K562 (cell line): ENCODE measurements at places on chromosomes 7 and 10. TPM values are rescaled to one million over a fixed set of nuclear protein-coding genes. Genes with fewer than 3 reads are reported as not detected.

DNA sequence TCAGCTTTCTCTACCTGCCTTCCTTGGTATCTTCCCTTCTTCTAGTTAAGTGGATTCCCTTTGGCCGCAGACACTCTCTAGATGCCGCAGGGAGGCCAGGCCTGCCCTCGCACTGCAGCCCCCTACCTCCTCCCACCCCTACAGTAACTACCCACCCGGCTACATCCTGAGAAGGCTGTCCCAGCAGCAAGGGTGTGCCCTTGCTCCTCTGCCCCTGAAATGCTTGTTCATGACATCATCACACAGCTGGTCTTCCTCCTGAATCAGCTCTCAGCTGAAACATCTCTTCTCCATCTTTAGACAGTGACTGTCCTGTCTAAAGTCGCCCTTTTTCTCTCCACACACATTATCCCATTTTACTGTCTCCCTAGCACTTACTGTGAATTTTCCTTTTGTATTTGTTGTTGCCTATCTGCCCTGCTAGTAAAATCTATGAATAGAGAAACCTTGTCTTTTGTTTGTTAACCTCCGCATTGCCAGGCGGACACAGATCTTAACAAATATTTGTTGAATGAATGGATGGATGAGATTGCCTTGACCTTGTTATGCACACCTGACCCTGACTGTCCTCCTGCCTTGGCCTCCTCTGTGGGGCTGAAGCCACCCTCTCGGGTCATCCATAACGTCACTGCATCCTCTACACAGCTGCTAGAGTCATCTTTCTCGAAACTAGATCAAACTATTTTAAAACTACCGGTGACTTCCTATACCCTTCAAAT, 108.9 kb upstream of the GATA3 start:
- no peak overlapping the region for H3K27ac ChIP-seq
- DNase-seq: no peak
- no peaks in the 10 kb centered on the region for H3K4me1 ChIP-seq
- H3K36me3 ChIP-seq: no peaks in the 10 kb centered on the region; the same call in 2 of the 3 replicates

DNA sequence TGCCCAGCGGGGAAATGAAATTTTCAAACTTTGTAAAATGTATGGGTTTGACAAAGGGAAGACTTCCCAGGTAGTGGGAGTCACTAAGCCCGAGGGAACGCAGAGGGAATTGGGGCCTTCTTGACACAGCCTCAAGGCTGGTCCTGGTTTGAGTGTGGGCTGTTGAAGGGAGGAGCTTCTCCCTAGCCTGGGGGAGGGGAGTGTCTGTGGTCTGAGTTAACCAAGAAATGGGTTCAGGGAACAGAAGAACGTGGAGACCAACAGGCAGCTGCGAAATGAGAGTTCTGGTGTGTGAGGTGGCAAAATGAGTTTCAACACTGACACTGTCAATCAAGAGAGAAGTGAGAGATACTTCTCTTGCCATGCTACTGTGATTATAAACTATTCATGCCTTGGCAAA, 32.7 kb upstream of the BAMBI start:
- no peak overlapping the region for H3K27ac ChIP-seq
- H3K36me3 ChIP-seq: no peaks in the 10 kb centered on the region
- peaks cover 18% of the 10 kb centered on the region for H3K27me3 ChIP-seq
- H3K4me3 ChIP-seq: no peak overlapping the region

DNA sequence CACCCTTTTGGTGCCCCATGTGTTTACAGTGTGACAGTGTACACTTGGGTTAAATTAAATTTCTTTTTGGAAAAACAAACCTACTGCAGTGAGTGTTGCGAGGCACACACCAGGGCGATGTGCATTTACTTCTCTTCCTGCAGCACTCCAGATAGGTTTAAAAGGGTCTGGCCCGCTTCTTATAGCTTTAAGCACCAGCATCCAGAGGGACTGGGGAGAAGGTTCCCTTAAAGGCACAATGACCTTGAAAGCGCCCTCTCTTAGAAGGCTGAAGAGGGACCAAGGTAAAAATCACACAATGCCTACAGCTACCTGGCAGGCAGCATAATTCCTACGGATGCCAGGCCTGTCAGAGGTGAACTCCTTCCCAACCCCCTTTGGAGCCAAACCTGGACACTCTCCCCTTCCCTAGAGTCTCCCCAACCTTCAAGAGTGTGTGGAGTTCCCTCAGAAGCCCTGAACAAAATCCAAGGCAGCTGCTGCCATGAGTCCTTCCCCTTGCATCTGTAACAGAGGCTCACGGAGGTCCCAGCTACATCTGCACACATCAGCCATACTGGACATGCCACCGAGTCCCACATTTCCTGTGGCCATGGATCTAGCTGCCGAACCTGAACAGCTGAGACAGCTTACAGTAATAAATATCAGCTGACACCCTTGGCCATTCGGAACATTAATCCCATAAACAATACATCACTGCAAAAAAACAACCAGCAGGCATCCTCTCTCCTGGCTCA, 33.2 kb downstream of the TRIM8 start:
- H3K36me3 ChIP-seq: no peaks in the 10 kb centered on the region
- no peak overlapping the region for H3K27ac ChIP-seq
- H3K27me3 ChIP-seq: no peaks in the 10 kb centered on the region
- H3K4me3 ChIP-seq: no peak overlapping the region
- peaks cover 26% of the 10 kb centered on the region for H3K4me1 ChIP-seq

- H3K27me3 ChIP-seq: no peaks in the 10 kb centered on the region
- no peaks in the 10 kb centered on the region for H3K36me3 ChIP-seq
- H3K4me3 ChIP-seq: no peak overlapping the region
- no peak overlapping the region for H3K27ac ChIP-seq
Observed at GRCh38 chr7:142711746-142712616, 37.3 kb upstream of the PRSS1 start.

GNG11 gene
- not detected in 2 replicates for total RNA-seq

GCK gene
- total RNA-seq: 0.11 and 0.22 TPM in 2 replicates

DNA sequence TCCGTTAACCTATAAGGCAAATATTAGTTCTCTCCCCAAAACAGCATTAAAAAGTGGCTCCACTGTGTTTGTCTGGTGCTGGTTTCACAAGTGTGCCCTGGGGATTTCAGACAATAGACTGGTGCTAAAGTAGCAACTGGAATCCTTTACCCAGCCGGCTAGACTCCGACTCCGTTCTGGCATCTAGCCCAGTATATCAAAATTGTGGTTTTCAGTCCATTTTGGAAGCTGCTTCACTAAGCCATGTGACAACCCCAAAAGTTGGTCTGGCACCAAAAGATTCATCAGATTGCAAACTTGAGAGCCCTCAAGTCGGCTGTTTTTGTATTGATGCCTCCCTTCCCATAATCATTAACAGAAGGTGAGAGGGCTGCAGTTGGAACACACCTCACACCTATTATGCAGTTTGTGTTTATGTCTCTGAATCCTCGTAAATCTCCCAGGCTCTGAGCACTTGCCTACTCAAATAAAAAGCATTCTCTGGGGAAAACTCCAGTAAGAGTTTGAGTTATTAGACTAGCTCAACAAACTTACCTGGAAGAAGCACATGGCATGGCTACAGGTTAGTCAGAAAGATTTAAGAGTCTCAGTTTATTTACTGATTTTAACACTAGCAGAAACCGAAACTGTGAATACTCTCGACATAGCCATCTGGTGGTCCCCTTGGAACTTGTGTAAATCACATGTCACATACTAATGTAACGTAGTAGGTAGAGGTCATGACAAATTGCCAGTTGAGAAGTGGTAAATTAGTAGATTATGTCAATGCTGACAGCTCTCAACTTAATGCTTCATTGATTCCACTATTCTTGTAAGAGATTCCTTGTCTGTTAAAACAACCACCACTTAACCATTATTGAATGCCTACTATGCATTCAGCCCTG, 14.8 kb upstream of the WNT16 start:
- H3K4me3 ChIP-seq: no peak overlapping the region
- peaks cover 9% of the 10 kb centered on the region for H3K27me3 ChIP-seq
- H3K36me3 ChIP-seq: no peaks in the 10 kb centered on the region
- H3K27ac ChIP-seq: no peak overlapping the region
- no peak for DNase-seq
- no peaks in the 10 kb centered on the region for H3K4me1 ChIP-seq

HKDC1 gene
- total RNA-seq: 0.04 TPM in 1 of 2 replicates, not detected in the other
